Endothelial cell (in vitro differentiated cells): ENCODE measurements at places on chromosomes 5 and 9. TPM values are rescaled to one million over a fixed set of nuclear protein-coding genes. Genes with fewer than 3 reads are reported as not detected.

- no peak for DNase-seq
- no peak overlapping the region for H3K27ac ChIP-seq
- peaks cover 11% of the 10 kb centered on the region for H3K36me3 ChIP-seq
- H3K4me3 ChIP-seq = no peak overlapping the region
- no peaks in the 10 kb centered on the region for H3K27me3 ChIP-seq
Observed at GRCh38 chr5:122377026-122377425, 65.0 kb downstream of the SNCAIP start.

- DNase-seq = no peak
- H3K4me1 ChIP-seq = peaks cover 52% of the 10 kb centered on the region
- H3K36me3 ChIP-seq = no peaks in the 10 kb centered on the region
- H3K4me3 ChIP-seq = no peak overlapping the region
- H3K27ac ChIP-seq = peak overlapping the region; percentile 82
Observed at GRCh38 chr5:112329419-112330090, 89.5 kb downstream of the EPB41L4A start.

- DNase-seq = no peak
- no peak overlapping the region for H3K4me3 ChIP-seq
- no peaks in the 10 kb centered on the region for H3K27me3 ChIP-seq
- H3K27ac ChIP-seq = no peak overlapping the region
- H3K36me3 ChIP-seq = no peaks in the 10 kb centered on the region
Observed at GRCh38 chr9:1875251-1875851, 139.8 kb upstream of the SMARCA2 start.

DNA sequence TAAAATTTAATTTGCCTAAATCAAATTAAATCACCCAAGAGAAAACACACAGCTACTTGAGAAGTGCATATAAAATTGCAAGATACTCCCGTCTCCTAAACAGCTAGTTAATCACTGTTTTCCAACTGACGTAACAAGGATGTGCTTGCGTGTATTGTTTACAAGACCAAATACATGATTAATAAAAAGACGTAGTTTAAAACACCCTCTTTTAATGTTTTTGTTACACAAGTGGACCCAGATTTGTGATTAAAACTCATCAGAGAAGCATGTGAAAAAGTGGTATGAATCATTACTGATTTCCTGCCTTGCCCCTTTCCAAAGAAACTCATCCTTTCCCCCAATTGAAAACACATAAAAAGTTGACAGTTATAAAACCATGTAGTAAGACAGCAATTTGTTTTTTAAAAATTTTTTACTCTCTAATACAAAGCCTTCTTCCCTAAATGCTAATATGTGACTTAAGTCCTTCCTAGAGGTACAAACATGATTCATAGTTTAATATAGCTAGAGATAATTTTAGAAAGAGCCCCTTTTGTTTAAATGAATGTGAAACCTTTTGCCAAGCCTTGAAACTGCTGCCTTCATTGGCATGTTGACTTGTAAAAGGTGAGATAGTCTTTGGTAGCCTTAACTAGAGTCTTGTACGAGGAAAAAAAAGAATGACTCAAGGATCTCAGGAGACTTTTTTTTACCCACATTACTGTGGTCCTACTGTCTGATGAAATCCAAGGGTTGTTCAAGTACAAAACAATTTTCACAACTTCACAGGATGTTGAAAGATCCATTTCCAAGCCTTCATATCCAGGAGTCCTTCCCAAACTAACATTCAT, 61.4 kb upstream of the FST start:
- H3K27me3 ChIP-seq = no peaks in the 10 kb centered on the region
- no peak overlapping the region for H3K4me3 ChIP-seq
- no peak for DNase-seq
- H3K4me1 ChIP-seq = peaks cover 3% of the 10 kb centered on the region
- H3K27ac ChIP-seq = peak overlapping the region; percentile 1

The FOXD4L6 gene
- total RNA-seq = not detected

The FOXD4L4 gene
- total RNA-seq = 0.13 TPM

The TRIM36 gene
- 9.9 TPM for total RNA-seq
